Activated gamma-delta T cell treated with anti-CD3 and anti-CD28 coated beads, Interleukin-2, amount 50 U/mL, for 16 hours (primary cell): ENCODE measurements at places on chromosomes 1 and 21.

- DNase-seq: no peak
Measured at GRCh38 chr1:21734526-21734925, 48.4 kb downstream of the USP48 start.

DNA sequence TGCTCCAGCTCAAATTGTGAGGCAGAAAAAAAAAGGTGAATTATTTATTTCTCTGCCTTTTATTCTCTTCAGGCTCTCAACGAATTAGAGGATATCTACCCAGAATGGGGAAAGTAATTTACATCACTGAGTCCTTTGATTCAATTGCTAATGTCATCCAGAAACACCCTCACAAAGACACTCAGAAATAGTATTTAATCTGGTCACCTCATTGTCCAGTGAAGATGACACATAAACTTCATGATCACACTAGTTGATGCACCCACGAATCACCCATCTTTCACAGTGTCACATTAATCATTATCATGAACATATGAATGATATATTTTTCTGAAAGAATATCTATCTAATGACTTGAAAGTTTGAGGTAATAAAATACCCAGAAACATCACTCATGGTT is 868.5 kb downstream of the BRINP3 start:
- DNase-seq: no peak

GRCh38 chr1:76444773-76445172 is 370.2 kb downstream of the ST6GALNAC3 start:
- DNase-seq: no peak

DNA sequence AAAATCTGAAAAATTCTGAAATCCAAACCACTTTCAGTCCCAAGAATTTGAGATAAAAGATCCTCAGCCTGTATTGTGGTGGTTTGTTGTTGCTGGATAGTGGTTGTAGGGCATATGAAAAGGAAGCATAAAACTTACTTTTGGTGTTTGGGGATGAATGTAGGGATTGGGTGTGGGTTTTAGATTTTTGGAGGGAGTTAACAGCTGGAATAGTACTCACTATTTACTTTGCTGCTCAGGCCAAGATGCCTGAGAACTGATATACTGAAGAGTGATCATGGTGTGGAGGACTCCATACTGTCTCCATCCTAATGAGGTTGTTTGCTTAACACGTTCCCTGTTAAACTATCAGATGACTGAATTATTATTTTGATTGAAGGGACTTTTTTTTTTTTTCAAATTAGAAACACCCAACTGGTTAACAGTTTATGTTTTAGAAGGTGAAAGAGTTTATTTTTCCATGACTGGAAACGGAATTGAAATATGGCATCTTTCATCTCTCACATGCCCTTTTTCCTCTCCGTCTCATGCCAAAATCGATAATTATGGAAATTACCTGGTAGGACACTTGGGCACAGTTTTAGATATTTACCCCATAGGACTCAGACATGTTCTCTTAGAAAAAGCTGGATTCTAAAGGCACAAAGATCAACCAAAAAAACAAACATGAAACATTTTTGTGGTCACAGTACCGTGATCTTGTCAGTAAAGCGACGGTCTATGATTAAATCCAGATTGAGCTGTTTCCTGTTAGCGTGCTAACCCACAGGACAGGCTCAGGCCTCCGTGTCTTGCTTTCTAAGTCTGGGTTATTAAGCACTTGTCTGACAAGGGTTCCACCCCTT is 37.3 kb downstream of the RGL1 start:
- DNase-seq: no peak
